Right ventricle myocardium inferior (tissue), 1 donor: ENCODE measurements at places on chromosomes 2 and 18. TPM values are rescaled to one million over a fixed set of nuclear protein-coding genes. Genes with fewer than 3 reads are reported as not detected.

SPATA3 gene
- total RNA-seq, result not detected

KCNF1 gene
- 0.24 TPM for total RNA-seq

ADGRF3 gene
- 0.16 TPM for total RNA-seq

KRTCAP3 gene
- 0.60 TPM for total RNA-seq

INHBB gene
- 7.1 TPM for total RNA-seq

FOXD4L1 gene
- total RNA-seq, result not detected

DPYSL5 gene
- not detected for total RNA-seq

RESP18 gene
- not detected for total RNA-seq

ANKRD62 gene
- total RNA-seq, result not detected

DSG4 gene
- not detected for total RNA-seq
